Glutamatergic neuron (in vitro differentiated cells): ENCODE measurements at places on chromosomes 6 and 20.

DNA sequence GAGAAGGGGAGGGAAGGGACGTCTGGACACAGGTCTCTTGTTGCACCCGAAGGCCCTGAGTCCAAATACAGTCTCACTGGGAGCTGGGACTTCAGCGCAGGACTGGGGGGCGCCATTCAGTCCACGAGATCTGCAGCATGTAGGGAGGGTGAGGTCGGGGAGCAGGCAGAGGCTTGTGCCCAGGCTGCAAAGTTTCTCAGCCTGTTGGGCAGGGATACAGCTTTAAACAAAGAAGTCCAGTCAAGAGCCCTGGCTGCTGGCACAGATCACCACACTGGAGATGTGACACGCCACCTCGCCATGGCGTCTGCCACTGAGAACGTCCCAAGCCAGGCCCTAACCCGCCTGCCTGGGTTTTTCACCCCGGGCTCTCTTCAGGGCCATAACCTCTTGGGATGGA, 256.6 kb downstream of the DLL1 start:
- peak; percentile 5 for DNase-seq

GRCh38 chr20:14312001-14312400, 25.4 kb downstream of the FLRT3 start:
- no peak for DNase-seq

- DNase-seq: no peak
Measured at GRCh38 chr20:17594443-17594842, 24.6 kb downstream of the DSTN start.

- no peak for DNase-seq
Measured at GRCh38 chr6:6595952-6596351, 7.4 kb downstream of the LY86 start.

- DNase-seq: no peak
Measured at GRCh38 chr6:9623985-9624384, 790.9 kb downstream of the TFAP2A start.

GRCh38 chr6:130366107-130367005, 539 bp downstream of the TMEM200A start:
- DNase-seq: peak; percentile 77
